ENCODE measurements at places on chromosomes 3 and 15.

DNA sequence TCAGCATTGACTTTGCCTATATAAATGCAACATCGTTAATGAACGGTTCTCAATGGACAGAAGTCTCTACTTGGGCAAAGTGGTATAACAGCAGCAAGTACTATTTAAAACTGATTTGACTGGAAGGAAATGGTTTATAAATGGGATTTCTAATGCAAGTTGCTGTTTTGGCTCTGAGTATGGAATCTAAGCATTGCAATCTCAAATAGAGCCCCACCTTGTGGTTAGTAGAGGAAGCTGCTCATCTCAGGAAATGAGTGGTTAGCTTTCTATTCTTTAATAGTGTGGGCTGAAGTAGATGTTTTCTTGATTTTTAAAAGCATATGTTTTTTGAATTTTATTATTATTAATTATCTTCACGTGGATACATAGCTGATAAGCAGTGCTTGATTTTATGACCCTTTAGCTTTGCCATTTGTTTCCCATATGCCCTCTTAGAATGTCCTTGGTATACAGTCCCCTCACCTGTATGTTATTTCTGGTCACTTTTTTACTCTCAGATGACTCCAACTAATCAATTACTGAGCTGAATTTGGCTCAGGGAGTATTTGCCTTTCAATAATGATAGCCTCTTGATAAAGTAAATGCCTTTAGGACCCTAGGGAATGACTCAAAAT lies 67.1 kb downstream of the OXSM start:
- DNase-seq = peak; percentile 25

- no peak for DNase-seq
Measured at GRCh38 chr3:66577426-66578203, 76.8 kb upstream of the LRIG1 start.

DNA sequence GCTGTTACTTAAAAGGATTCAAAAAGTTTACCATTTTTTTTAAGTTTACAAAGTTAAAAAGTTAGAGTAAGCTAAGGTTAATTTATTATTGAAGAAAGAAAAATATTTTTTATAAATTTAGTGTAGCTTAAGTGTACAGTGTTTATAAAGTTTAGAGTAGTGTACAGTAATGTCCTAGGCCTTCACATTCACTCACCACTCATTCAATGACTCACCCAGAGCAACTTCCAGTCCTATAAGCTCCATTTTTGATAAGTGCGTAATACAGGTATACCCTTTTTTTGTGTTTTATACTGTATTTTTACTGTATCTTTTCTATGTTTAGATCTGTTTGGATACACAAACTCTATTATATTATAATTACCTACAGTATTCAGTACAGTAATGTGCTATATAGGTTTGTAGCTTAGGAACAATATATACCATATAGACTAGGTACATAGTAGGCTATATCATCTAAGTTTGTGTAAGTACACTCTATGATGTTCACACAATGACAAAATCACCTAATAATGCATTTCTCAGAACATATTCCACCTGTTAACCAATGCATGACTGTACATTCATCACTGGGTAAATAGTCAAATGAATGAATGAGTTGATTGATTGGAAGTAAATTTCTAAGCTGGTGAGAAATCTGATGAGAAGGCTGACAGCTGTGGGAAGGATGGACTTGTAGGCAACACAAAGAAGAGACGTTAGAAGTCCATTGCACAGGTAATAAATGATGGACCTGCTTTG lies 95.2 kb upstream of the CDIN1 start:
- DNase-seq = no peak

GRCh38 chr3:81173514-81173913 lies 587.9 kb downstream of the GBE1 start:
- DNase-seq = no peak

- no peak for DNase-seq
Measured at GRCh38 chr3:100789579-100789978, 80.3 kb downstream of the TFG start.

DNA sequence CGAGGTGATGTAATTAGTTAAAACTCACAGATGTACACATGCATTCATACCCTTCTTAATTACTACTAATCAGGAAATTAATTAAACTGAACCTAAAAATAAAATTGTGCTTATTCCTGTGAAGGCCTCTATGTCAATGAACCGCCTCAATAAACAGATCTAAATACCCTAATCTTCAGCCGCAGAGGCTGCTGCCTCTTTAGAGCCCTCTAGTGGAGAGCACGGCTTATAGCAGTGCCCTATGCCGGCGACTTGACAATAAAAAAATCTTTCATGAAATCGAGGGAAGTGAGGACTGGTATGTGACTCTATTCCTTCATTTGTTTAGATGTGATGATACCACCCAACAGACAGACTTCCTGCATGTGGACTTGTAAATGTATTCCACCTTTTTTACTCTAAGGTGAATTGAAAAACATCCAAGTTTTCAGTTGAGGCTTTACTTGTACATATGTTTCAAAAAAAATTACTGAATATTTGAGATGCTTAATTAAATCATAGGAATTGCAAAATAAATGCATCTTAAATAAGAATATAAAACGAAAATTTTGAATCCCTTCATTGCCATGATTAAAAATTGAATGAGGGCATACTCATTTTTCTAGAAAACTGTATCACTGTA lies 8.3 kb upstream of the EPHA3 start:
- DNase-seq = peak; percentile 21

DNA sequence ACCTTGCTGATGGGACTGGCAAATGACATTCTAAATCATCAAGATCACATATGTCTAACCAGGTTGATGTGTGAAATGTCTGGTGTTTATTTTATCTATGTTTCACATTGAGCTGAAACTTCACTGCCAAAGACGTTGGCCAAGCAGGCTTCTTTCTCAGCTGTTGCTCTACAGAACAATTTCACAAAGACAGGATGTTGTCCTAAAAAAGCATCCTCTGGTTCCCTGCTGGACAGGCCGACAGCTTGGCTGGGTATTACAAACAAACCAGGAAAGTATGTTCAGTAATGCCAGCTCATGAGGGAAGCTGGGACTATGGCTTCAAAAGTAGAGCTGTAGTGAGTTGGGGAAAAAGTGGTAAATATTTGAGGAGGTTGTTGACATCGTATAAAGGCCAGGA lies 179.4 kb downstream of the FAM43A start:
- DNase-seq = no peak

- no peak for DNase-seq
Measured at GRCh38 chr3:179700716-179701115, 47.9 kb downstream of the USP13 start.

DNA sequence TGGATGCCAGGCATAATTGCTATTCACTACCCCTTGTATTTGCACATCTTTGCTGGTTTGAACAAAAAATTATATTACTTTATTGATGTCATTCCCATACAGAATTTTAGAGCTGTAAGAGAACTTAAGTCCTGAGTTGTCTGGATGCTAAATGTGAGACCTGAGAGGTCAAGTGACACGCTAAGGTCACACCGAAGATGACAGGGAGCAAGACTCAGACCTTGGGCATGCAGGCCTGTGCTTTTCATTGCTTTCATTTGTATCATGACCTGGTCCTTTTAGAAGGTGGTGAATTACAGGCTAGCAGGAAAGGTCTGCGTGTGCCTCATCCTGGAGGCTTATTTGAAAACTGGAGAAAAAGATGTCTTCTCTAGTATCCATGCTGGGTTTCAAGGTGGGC lies 312.0 kb upstream of the RASGRP1 start:
- DNase-seq = no peak

DNA sequence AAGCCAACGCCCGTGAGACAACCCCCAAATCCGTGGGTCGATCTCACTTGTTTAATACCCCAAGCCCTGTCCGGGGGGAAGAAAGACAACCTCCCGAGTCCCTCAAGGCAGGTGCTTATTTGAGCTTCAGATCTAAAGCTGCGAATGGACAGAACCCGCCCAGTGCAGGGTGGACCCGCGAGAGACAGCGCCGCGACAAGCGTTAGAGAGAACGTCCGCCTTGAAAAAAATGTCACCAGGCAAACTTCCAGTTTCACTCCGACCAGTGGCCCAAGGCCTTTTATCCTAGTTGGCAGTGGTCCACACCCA lies 740 bp upstream of the OXSR1 start:
- no peak for DNase-seq

- peak; percentile 12 for DNase-seq
Measured at GRCh38 chr3:101879102-101879501, 29.8 kb downstream of the NFKBIZ start.

DNA sequence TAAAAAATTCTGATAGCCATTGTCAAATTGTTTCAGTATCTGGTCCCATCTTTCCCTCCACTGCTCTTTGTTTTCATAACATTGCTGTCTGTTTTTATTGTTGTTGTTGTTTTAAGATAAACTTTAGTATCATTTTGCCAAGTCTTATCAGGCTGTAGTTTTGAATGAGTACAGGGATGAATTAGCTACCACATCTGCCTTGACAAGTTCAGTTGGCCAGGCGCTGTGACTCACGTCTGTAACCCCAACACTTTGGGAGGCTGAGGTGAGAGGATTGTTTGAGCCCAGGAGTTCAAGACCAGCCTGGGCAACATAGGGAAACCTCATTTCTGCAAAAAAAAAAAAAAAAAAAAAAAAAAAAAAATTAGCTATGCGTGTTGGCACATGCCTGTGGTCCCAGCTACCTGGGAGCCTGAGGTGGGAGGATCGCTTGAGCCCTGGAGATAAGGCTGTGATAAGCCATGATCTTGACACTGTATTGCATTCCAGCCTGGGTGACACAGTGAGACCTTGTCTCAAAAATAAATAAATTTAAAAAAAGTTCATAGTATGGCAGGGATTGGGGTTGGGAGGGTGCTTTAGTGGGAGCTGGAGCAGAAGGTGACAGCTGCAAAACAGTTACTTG lies 8.3 kb upstream of the ANKDD1A start:
- no peak for DNase-seq

- DNase-seq = no peak
Measured at GRCh38 chr15:77596821-77597803, 35.6 kb downstream of the LINGO1 start.

- DNase-seq = no peak
Measured at GRCh38 chr3:113264283-113265131, 53.1 kb downstream of the BOC start.

DNA sequence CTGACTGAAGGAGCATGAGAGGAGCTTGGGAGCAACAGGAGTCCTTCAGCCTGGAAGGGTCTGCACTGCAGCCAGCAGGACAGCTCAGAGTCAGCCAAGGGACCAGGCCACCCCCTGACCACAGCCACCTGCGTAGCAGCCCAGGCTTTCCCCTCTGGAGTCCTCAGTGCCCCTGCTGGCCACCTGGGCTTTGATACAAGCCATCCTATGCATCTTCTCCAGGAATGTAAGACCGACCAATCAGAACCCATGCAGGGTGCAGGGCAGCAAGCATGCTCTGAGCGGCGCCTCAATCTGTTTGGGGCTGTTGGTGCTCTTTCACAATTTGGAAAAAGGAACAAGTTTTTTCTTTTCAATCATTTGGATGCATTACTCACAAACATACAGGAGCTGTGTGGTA lies 52.0 kb downstream of the DZIP1L start:
- DNase-seq = no peak

GRCh38 chr3:151604891-151605290 lies 128.8 kb upstream of the AADACL2 start:
- DNase-seq = no peak

DNA sequence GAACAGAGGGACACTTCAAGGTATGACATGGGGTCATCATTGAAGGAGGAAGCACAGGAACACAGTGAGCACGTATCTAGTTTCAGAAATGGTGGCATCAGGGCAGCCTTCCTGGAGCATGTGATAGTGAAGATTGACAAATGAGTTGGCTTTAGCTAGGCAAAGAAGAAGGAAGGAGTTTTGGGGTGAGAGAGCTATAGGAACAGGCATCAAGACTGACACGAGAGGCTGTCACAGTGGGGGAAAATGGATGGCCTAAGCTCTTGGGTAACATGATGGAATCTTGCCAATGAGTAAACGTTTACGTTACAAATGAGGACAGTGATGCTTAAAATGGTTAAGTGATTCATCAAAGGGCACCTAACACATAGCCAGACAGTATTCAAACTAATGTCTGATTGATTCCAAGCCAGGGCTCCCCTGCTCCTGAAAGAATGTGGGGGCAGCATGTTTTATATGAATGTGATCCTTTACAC lies 23.1 kb upstream of the GPR171 start:
- no peak for DNase-seq

DNA sequence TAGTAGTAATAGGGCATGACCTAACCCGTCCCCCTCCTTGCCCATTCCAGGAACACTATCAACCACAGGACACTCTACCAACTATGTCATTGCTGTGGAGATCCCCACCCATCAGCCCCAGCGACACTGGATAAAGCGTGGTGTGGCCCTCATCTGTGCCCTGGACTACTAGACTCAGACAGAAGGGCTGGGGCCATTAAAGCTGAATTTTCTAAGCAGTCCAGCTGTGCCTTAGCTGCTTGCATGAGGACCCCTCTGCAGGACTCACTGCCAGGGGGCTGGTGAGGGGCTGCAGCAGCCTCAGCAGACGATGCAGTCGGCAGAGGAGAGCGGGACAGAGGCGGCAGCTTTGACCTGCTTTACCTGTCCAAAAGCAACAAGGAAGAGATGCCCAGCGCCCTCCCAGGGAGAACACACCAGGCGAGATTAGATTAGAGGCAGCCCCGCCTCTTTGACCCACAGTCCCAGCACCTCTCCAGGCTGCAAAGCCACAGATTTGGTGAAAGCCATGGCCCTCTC lies 44.6 kb downstream of the SEMA3G start:
- DNase-seq = no peak

- DNase-seq = no peak
Measured at GRCh38 chr15:82681371-82681770, 28.3 kb downstream of the AP3B2 start.

DNA sequence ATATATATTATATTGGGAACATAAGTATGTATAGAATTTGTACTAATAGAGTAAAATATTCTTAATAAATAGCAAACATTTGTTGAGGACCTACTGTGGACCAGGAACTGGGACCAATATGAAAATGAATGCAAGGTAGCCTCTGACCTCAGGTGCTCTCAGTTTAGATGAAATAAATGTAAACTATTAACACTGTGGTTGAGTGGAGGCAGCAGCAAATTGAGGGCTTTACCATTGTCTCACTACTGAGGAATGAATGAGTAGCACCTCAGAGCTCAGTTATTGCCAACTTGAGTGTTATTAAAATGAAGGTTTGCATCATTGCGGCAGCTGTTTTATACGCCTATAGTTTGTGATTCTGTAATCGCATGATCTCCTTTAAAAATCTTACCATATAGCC lies 90.9 kb upstream of the CGNL1 start:
- no peak for DNase-seq

DNA sequence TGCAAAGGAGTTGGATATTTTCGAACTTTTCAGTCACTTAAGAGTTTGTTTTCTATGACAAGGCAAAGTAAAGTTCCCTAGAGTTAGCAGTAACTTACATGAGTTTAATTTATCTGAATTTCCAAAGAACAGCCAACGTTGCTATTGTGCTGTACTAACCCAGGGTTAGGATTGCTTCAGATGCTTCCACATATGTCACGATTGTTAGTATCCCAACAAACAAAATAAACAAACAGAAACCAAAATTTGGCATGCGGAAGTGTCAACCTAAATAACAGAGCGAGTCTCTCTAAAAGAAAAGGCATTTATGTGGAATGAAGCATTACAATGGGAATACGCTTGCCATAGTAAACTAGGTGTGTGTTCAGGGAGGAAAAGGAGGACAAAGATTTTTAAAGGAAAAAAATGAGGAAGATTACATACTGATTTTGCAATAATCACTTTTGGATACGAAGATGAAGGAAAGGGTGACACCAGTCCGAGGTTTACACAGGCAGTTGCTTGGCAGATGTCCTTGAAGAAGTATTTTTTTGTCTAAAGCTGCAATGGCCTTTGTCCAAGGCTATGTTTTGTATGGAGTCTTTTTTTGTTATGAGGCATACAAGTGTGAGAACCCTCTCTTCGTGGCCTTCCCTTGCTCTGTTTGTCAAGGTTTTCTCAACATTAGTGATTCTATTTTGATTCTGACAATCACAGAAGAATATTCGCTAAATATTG lies 267.9 kb downstream of the GABRG3 start:
- DNase-seq = no peak
